ENCODE measurements at places on chromosomes 7 and 10. TPM values are rescaled to one million over a fixed set of nuclear protein-coding genes. Genes with fewer than 3 reads are reported as not detected.

ICA1 gene
- 71.2 TPM for total RNA-seq

FAM25C gene
- total RNA-seq: not detected

IL6 gene
- total RNA-seq: 3.1 TPM

AZGP1 gene
- total RNA-seq: 31.0 TPM

GRID2IP gene
- total RNA-seq: 0.63 TPM

GRCh38 chr7:104848138-104848990, 165.6 kb upstream of the KMT2E start:
- no peaks in the 10 kb centered on the region for H3K36me3 ChIP-seq
- DNase-seq: no peak
- no peaks in the 10 kb centered on the region for H3K4me1 ChIP-seq
- no peak overlapping the region for H3K27ac ChIP-seq

DNA sequence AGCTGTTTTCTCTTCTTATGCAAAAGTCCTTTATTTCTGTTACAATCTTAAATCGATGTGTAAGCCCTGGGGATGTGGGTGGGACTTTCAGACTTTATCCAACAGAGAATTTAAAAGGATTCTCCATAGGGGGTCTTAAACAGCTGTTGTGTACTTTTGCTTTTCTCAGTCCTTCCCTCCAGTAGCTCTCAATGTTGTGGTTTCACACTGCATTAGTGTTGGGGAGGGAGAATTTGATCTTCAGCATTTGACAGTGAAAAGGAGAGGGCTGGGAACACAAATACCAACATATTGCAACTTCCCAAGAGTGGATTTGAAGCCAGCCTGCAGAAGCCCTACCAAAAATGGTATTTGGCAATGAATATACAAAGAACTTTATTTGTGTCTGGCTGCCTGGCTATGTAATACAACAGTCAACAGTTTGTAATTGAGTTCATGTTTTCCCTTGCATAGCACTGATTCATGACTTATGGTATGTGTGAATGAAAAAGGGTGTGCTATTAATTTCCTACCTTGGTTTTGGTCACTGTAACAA, 80.1 kb upstream of the CAPZA2 start:
- DNase-seq: no peak
- no peak overlapping the region for H3K27ac ChIP-seq
- no peaks in the 10 kb centered on the region for H3K36me3 ChIP-seq
- no peaks in the 10 kb centered on the region for H3K27me3 ChIP-seq
- H3K4me3 ChIP-seq: no peak overlapping the region

- no peaks in the 10 kb centered on the region for H3K36me3 ChIP-seq
- H3K4me1 ChIP-seq: no peaks in the 10 kb centered on the region
- DNase-seq: no peak
- H3K27ac ChIP-seq: no peak overlapping the region
- H3K4me3 ChIP-seq: no peak overlapping the region
Observed at GRCh38 chr7:91465595-91466061, 201.4 kb downstream of the FZD1 start.

GRCh38 chr7:148754912-148755311, 56.2 kb downstream of the CUL1 start:
- peaks cover 49% of the 10 kb centered on the region for H3K36me3 ChIP-seq
- no peaks in the 10 kb centered on the region for H3K4me1 ChIP-seq
- no peak for DNase-seq
- no peak overlapping the region for H3K4me3 ChIP-seq
- no peak overlapping the region for H3K27ac ChIP-seq
- H3K27me3 ChIP-seq: no peaks in the 10 kb centered on the region

DNA sequence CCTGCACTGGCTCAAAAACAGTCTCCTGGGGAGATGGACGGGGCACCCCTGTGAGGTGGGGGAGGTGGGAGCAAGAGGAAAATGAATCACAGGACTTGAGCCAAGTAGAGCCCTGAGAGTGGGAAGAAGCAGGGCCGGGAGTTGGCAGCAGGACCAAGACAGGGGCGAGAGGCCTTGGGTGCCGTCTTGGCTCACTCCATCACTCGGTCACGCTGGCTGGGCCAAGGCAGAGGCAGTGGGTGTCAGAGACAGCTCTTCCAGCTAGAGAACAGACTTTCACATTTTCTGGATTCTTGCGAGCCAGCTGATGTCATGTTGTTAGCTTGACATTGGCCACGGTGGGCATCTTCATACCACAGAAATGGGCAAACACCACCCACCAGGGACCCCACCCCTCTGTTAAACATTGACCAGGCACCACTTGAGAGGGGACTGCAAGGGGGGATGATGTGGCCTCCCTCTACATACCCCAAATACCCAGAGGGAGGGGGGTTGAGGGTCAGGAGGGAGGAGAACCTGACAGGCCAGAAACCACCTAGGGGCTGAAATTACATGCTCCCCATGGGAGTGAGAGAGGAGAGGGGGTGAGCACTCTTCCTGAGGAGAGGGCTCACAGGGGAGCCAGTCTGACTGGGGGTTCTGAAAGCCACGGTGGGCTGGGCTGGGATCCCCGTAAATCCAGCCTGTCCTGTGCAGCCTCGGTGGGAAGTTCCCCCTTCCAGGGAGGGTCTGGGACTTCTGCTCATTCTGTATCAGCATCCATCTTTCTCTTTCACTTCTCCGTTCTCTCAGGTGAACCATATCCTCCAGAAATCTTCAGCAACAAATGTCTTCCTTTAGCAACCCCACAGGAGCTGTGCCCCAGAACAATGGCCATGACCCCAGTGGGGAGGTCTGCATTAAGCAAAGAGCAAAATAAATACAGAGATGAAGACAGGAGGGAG, 19.6 kb downstream of the CAMK2B start:
- H3K4me1 ChIP-seq: peaks cover 9% of the 10 kb centered on the region
- H3K27me3 ChIP-seq: peaks cover 6% of the 10 kb centered on the region
- no peak overlapping the region for H3K27ac ChIP-seq
- no peak overlapping the region for H3K4me3 ChIP-seq

- H3K27ac ChIP-seq: no peak overlapping the region
- no peak overlapping the region for H3K4me3 ChIP-seq
- H3K36me3 ChIP-seq: no peaks in the 10 kb centered on the region
- H3K4me1 ChIP-seq: no peaks in the 10 kb centered on the region
- DNase-seq: no peak
Observed at GRCh38 chr7:41640487-41640886, 62.4 kb downstream of the INHBA start.
